CD8-positive, alpha-beta memory T cell (primary cell): ENCODE measurements at places on chromosomes 6 and 20.

- H3K27me3 ChIP-seq = no peaks in the 10 kb centered on the region
- no peak for DNase-seq
- H3K4me1 ChIP-seq = peaks cover 32% of the 10 kb centered on the region
Observed at GRCh38 chr6:16705081-16705993, 55.9 kb downstream of the ATXN1 start.

- H3K36me3 ChIP-seq = no peaks in the 10 kb centered on the region
- no peak for DNase-seq
- no peak overlapping the region for H3K27ac ChIP-seq
- H3K27me3 ChIP-seq = no peaks in the 10 kb centered on the region
- no peaks in the 10 kb centered on the region for H3K4me1 ChIP-seq
- H3K4me3 ChIP-seq = no peak overlapping the region
Observed at GRCh38 chr6:101730954-101731353, 337.4 kb downstream of the GRIK2 start.

- H3K27ac ChIP-seq = no peak overlapping the region
- no peaks in the 10 kb centered on the region for H3K4me1 ChIP-seq
- H3K36me3 ChIP-seq = no peaks in the 10 kb centered on the region
- H3K4me3 ChIP-seq = no peak overlapping the region
- no peak for DNase-seq
Observed at GRCh38 chr6:17385660-17386059, 7.7 kb upstream of the CAP2 start.

DNA sequence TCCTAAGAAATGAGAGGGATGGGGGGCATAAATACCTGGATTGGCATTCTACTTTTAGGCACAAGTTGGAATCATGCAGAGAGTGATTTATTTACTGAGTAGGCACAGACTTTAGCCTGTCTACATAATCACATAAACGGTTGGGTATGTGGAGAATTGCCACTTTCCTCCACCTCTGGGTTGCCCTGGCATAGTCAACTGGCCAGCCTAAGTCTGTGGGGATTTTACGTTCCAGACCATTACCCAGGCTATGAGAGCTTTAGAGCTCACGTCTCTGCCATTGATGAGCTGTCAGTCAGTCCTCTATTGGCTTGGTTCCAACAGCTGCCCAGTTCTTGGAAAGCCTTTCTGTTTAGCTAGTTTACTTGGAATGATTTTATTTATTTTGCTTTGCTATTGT lies 5.0 kb upstream of the BHLHE23 start:
- no peak for DNase-seq
- H3K4me1 ChIP-seq = peaks cover 27% of the 10 kb centered on the region
- H3K4me3 ChIP-seq = no peak overlapping the region
- peaks cover 32% of the 10 kb centered on the region for H3K27me3 ChIP-seq
- H3K27ac ChIP-seq = no peak overlapping the region

DNA sequence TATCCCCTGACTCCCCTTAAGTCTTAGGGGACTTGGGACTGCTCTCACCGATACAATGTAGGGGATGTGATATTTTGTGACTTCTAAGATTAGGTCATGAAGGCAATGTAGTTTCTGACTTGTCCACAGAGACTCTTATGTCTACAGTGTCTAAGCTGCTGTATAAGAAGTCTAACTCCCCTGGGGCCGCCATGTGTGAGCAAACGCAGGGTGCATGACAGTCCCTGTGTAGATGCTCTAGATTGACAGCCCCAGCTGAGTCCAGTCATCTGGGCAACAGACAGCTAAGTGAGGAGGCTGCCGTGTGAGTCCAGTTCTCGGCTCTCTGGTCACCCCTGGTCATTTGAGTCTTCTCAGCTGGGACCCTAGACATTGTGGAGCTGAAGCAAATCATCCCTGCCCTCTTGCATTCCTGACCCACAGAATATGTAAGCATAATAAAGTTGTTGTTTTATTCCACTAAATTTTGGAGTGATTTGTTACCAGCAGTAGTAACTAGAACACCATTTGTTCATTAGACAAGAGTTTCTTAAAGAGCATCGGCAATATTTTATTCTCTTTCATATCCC lies 743.3 kb upstream of the CHD6 start:
- DNase-seq = no peak
- no peaks in the 10 kb centered on the region for H3K4me1 ChIP-seq
- H3K27me3 ChIP-seq = no peaks in the 10 kb centered on the region
- H3K36me3 ChIP-seq = no peaks in the 10 kb centered on the region
- H3K27ac ChIP-seq = no peak overlapping the region

DNA sequence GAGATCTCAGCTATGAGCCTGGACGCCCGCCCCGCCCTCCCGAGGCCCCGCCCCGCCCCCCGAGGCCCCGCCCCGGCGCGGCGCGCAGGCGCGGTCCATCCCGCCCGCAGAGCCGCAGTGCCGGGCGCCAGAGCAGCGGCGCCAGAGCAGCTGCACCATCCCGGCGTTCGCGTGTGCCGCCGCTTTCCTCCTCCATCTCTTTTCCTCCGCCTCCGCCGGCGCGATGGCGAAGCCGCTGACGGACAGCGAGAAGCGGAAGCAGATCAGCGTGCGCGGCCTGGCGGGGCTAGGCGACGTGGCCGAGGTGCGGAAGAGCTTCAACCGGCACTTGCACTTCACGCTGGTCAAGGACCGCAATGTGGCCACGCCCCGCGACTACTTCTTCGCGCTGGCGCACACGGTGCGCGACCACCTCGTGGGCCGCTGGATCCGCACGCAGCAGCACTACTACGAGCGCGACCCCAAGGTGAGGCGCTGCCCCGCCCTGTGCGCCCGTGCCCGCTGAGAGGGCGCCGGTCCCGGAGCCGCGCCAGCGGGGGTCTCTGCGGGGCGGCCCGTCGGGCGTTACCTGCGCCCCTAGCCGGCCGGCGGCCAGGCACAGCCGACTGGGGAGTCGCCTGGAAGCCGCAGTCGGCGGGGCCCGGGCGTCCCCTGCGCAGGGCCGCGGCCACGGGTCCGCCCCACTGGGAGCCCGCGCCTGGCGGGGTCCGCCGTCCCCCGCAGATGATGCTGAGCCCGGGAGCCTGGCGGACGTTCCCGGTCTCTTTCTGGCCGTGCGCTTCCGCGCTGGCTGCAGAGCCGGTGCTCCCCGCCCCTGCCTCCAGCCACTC lies at the start of gene PYGB:
Gene PYGB, plus strand, starts transcription at position 130 of the 830 bp plus-strand sequence. Its CDS starts 94 bp downstream, at position 224.
- peak within 1 kb of the TSS; percentile 81 for H3K4me3 ChIP-seq
- no peaks in the 10 kb centered on the region for H3K27me3 ChIP-seq
- peak within 1 kb of the TSS; percentile 51 for H3K27ac ChIP-seq
- no peaks in the 10 kb centered on the region for H3K36me3 ChIP-seq
- peaks cover 25% of the 10 kb centered on the region for H3K4me1 ChIP-seq
- peak; percentile 71 for DNase-seq

DNA sequence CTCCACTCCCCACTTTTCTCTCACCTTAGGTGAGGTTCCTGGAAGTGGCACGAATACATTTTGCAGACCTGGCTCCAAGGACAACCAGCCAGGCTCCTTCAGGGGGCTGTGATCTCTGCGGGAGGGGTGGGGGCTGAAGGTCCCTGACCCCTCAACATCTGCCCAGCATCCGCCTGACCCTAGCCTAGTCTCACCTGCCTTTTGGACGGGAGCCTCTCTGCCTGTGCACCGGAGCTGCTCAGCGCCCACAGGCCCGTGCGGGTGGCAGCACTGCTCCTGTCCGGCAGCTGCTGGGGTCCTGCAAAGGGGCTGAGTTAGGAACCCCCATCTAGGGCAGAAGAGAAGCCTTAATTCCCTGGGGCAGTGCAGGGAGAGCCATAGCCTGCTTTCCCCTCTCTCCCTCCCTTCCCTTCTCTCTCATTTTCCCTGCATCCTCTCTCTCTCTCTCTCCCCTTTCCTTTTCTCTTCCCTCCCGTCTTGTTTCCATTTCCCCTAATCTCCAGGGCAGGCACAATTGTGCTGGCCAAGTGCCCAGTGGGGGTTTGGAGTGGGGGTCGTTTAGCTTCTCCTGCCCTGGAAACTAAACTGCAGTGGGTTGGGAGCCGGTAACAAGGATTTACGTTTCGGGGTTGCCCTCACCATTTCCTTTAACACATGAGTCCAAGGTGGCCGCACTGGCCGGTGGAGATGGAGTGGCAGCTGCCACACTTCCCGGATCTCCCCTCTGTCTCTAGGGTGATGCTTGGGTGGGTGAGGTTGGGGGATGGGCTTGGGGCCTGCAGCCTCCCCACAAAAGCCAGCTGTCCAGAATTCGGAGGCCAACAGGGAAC lies 54.1 kb downstream of the CTCFL start:
- no peak for DNase-seq
- H3K27ac ChIP-seq = no peak overlapping the region
- peaks cover 22% of the 10 kb centered on the region for H3K4me1 ChIP-seq
- H3K4me3 ChIP-seq = no peak overlapping the region
- no peaks in the 10 kb centered on the region for H3K27me3 ChIP-seq

- H3K27ac ChIP-seq = no peak overlapping the region
- no peak for DNase-seq
- H3K27me3 ChIP-seq = peaks cover 8% of the 10 kb centered on the region
- no peaks in the 10 kb centered on the region for H3K36me3 ChIP-seq
- H3K4me1 ChIP-seq = peaks cover 16% of the 10 kb centered on the region
Observed at GRCh38 chr6:105985816-105986632, 100.1 kb upstream of the PRDM1 start.

DNA sequence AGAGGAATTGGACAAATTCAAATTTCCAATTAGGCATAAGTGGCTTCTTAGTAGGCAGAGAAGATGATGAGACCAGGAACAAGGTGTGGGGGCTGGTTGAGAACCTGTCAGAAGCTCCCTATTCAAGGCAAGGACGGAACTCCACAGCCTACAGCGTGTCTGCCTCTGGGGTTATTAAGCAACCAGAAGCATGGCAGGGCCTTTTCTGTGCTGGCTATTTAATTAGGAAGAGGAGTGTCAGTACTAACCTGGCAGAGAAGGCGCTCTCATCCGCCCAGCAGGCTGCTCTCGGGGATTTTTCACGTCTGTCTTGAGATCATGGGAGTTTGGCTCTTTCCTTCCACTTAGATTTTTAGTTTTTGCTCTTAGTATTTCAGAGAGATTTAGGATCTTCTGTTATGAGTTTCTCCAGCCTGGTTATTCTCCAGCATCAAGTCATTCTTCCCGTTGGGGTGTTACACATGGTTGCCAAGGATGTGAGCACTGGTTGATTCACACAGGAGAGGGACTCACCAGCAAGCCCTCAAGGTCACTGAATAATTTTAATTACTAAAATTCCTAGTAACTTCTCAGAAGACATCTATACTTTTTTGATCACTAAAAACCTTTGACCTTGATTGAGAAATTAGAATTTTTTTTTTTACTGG lies 23.9 kb downstream of the ADTRP start:
- H3K4me3 ChIP-seq = no peak overlapping the region
- no peak for DNase-seq
- H3K4me1 ChIP-seq = no peaks in the 10 kb centered on the region
- no peak overlapping the region for H3K27ac ChIP-seq
- H3K27me3 ChIP-seq = no peaks in the 10 kb centered on the region

DNA sequence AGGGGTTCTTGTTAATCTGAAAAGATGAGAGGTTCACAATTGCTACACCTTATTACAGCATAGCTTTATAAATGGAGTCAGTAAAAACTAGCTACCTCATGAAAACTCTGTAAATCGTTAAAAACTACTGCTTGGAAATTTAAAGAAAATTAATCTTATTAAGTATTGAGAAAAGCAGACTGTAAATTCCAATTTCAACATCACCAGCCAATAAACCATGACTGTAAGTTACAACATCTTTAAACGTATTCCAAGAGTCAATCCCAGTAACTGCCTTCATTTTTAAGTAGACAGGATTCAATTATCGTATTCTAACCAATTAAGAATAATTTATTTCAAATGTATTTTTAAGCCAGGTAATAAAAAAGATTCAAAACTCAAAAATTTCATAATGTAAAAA lies 70.3 kb downstream of the ATG5 start:
- DNase-seq = no peak
- no peak overlapping the region for H3K27ac ChIP-seq
- H3K36me3 ChIP-seq = no peaks in the 10 kb centered on the region
- no peaks in the 10 kb centered on the region for H3K4me1 ChIP-seq
- no peak overlapping the region for H3K4me3 ChIP-seq

DNA sequence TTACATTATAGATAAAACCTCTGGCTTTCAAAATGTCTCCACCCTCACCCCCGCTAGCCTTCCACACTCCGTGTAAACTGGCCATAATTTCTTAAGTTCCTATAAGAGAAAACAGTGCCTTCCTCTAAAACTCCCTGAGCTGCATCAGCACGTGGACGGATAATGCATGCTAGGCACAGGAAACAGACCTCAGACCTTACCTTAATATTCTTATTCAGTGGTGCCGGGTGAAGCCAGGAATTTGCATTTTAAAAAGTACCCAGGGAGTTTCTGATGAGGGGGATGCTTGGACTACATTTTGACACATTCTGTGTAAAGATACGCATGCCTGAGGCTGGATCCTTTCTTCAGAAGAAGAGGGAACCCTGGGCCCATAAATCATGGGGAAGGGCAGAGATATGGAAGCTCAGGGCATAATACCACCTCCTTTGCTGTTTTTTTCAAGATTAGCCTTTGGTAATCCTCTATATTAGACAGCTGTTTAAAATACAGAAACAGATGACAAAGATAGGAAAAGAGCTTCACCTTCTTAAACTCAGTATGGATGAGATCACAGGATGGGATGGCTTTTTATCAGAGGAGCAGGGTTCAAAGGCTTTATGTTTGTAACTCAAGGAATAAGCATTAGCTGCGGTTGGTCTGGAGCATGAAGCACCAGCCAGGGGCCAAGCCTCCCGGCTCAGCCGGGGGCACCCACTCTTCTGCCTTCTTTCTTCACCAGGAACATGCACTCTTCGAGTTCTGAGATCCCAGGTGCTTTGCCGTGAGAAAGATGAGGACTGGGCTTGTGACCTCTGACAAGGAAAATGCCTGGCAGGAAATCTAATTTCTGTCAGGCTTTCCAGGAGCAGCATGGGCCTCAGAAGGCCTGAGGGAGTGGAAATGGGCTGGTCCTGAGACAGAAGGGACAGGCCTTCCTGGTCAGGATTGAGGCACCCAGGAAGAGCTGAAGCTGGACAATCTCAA lies 218.1 kb upstream of the SOX4 start:
- no peaks in the 10 kb centered on the region for H3K4me1 ChIP-seq
- no peaks in the 10 kb centered on the region for H3K36me3 ChIP-seq
- H3K4me3 ChIP-seq = no peak overlapping the region
- no peaks in the 10 kb centered on the region for H3K27me3 ChIP-seq

GRCh38 chr6:8879334-8879733 lies 444.0 kb upstream of the SLC35B3 start:
- no peak overlapping the region for H3K4me3 ChIP-seq
- H3K36me3 ChIP-seq = no peaks in the 10 kb centered on the region
- H3K27ac ChIP-seq = no peak overlapping the region
- no peak for DNase-seq
- H3K4me1 ChIP-seq = no peaks in the 10 kb centered on the region
- H3K27me3 ChIP-seq = no peaks in the 10 kb centered on the region

GRCh38 chr6:111297776-111298175 lies 185.2 kb downstream of the REV3L start:
- no peak overlapping the region for H3K27ac ChIP-seq
- H3K27me3 ChIP-seq = no peaks in the 10 kb centered on the region
- H3K4me1 ChIP-seq = no peaks in the 10 kb centered on the region
- no peak overlapping the region for H3K4me3 ChIP-seq

GRCh38 chr20:36218380-36219064 lies 17.8 kb upstream of the AAR2 start:
- H3K27ac ChIP-seq = no peak overlapping the region
- H3K4me3 ChIP-seq = no peak overlapping the region
- no peak for DNase-seq
- no peaks in the 10 kb centered on the region for H3K4me1 ChIP-seq
